ENCODE measurements at places on chromosomes 2 and 18. TPM values are rescaled to one million over a fixed set of nuclear protein-coding genes. Genes with fewer than 3 reads are reported as not detected.

- no peak for DNase-seq
Measured at GRCh38 chr2:100352521-100352920, 30.2 kb upstream of the LONRF2 start.

- no peak for DNase-seq
Measured at GRCh38 chr2:64850642-64851041, 138.6 kb upstream of the SLC1A4 start.

The CD207 gene
- 0.06 TPM for polyA plus RNA-seq

GRCh38 chr18:6257950-6258349, 156.8 kb downstream of the L3MBTL4 start:
- DNase-seq, result no peak

GRCh38 chr18:49935215-49935614, 121.9 kb upstream of the ACAA2 start:
- DNase-seq, result no peak

DNA sequence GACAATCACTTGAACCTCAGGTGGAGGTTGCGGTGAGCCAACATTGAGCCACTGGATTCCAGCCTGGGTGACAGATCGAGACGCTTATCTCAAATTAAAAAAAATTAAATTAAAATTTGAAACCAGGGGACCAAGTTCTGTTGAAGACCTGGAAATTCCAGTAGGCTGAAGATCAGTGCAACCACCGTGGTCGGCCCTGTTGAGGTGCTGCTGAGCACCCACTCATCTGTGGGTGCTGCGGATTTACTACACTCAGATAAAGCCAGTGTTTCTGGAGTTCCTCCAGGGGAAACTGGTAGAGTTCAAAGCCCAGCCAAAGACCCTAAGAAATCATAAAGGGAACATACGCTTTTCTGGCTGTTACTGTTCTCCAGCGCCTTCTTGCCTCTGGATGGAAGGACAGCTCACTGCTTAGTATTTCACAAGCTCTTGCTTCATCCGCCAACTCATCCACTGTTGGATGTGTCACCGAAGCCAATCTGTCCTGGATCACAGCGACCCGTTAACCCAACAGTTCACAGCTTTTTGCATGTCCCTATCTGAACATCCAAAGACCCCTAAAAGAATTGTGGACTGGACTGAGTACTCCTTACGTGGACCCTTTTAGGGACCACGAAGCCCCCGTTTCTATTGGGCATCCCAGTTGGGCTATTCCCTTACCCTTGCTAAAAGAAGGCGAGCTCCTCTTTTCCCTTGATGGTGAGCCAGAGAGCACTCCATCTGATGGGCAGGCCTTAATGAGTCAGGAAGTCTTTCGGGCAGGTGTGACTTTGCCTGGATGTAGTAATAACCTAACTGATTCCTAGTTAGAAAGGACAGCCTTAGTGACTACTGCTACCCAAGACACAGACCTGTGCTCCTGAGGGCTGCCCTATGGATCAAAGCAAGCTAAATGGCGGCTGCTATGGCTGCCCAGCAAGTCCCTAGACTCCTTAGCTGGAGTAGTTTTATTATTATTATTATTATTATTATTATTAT, 6.0 kb upstream of the ALPP start:
- DNase-seq, result no peak

The MALL gene
- polyA plus RNA-seq, result 13.2 TPM

The CRYGC gene
- polyA plus RNA-seq, result not detected

The CHST10 gene
- polyA plus RNA-seq, result 20.4 TPM

GRCh38 chr2:205683502-205684367, 1.4 kb downstream of the NRP2 start:
- no peak for DNase-seq

GRCh38 chr2:215451012-215451756, 15.3 kb upstream of the FN1 start:
- no peak for DNase-seq

The AGPS gene
- polyA plus RNA-seq, result 48.9 TPM

The AQP12B gene
- polyA plus RNA-seq, result 0.49 TPM

All from left renal cortex interstitium (tissue), 4 donors.